ENCODE measurements at places on chromosomes 3 and 15.

GRCh38 chr15:45393851-45394250 is 15.5 kb upstream of the GATM start:
- no peak for DNase-seq

DNA sequence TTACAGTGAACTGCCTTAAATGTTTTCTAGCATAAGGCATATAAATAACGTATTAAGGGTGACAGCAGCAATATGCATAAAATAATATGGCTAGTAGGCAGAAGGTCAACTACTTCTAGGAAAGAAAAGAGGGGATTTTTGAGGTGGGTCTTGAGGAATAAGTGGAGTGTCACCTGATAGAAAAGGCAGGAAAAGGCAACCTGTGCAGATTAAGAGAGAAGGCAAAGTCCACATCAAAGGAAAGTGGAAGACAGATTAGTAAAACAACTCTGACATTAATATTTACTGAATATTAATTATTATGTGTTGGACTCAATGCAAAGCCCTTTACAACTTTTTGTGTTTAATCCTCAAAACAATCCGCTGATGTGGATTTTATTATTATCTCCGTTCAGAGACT is 2.8 kb downstream of the THOC7 start:
- DNase-seq: no peak

DNA sequence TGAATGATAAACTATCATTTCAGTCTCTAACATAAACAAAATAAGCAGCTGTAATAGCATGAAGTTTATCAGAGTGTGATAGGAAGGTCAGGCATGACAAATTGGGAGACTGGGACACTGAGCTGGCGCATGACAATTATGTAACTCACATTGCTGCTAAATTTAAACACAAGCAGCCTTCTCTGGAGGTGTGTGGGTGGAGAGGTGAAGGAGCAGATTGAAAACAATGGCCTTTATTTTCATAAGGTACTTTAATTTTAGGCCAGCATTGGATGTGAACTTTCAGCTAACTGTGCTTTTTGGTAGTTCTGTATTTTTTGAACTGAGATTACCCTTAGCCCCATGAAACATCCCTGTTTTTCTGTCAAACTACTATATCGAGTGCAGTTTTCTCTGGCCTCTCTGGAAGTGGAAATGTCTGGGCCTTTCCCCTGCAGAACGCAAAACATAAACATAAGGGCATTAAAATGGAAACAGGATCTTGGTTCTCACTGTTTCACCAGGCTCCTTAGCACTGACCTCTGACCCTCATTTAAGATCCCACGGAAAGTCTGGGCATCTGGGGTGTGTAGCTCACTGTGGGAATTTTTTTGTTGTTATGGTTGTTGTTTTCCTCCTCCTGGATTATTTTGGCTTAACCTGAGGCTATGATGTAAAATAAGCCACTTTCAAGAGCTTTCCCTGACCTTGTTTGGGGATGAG is 160.1 kb upstream of the DPH6 start:
- no peak for DNase-seq

GRCh38 chr3:173780067-173780466 is 382.5 kb downstream of the NLGN1 start:
- DNase-seq: no peak

GRCh38 chr3:53244271-53244670 is 11.6 kb downstream of the TKT start:
- DNase-seq: no peak

DNA sequence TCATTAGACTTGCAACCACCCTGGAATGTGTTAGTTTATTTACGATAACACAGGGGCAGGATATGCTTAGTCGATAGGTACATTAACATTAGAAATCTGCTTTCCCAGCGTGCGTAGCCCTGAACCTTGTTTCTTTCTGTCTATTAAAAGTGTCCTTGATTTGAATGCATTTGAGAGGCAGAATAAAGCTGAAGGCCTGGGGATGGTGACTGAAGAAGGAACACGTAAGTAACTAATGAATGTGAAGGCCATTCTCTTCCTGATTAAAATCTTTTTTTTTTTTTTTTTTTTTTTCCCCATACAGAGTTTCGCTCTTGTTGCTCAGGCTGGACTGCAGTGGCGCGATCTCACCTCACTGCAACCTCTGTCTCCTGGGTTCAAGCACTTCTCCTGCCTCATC is 142.8 kb upstream of the CHRM5 start:
- no peak for DNase-seq

DNA sequence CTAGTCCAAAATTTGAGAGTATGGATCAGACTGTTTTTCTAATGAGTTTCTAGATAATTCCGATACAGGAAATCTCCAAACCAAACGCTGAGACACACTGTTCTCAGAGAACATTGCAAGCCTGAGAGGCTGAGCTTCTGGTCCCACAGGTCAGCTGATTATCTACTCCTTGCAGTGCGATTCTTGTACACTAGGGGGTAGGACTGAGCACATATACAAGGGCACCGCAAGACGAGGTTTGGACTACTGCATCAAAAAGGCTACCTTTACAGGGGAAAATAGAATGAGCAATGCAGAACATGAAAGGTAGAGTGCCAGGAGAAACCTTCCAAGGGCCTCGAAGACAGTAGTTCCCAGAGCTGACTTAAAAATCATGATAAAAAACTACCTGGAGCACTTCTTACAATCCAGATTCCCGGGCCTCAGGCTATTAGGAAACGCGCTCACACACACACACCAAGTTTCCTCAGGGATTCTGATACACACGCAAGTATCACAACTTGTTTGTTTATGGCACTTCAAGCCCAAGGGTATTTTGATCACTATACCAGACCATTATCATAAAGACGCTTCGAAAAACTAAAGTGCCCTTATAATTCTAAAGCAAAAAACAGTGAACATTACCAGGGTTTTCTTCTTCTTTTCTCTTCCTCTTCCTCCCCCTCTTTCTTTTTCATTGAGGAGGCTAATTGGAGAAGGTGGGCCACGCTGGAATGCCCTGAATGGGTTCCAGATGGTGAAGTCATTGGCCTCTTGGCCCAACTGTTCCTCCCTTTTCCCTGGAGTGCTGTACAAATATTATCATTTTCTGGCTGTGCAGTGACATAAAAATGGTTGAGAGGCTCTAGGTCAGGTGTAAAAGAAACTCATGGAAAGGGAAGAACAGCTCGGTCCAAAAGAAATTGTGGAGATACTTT is 61.8 kb downstream of the SLC12A8 start:
- no peak for DNase-seq

- no peak for DNase-seq
Observed at GRCh38 chr3:171506743-171507319, 46.6 kb upstream of the TNIK start.

GRCh38 chr3:73481888-73482287 is 142.9 kb downstream of the PDZRN3 start:
- no peak for DNase-seq

DNA sequence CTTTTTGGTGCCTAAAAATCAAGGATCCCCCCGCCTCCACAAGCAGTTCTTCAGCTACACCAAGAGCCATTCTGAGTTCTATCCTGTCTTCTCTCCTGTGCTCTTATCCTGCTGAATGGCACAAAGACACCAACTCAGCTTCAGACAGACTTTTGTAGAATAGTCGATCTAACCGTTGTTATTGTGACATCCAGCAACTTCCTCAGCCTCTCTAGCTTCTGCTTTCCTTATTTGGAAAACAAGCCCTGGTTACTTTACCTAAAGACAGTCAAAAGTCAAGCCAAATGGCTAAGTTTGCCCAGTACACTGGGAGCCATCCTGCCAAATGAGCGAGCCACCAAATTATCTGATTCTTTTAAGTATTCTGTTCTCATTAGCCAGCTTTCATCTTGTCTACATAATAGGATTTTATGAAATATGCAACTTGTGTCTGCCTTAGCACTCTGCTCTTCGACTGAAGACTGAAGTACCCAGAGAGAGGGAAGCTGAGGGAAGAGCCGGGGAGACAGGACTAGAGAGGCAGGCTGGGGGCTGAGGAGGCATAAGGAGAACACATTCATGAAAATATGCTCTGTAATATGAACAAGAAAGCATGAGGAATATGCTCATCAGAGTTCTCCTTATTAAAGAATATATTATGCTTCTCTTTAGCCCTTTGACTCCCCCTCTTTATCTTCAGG is 35.1 kb downstream of the LYZL4 start:
- DNase-seq: no peak

DNA sequence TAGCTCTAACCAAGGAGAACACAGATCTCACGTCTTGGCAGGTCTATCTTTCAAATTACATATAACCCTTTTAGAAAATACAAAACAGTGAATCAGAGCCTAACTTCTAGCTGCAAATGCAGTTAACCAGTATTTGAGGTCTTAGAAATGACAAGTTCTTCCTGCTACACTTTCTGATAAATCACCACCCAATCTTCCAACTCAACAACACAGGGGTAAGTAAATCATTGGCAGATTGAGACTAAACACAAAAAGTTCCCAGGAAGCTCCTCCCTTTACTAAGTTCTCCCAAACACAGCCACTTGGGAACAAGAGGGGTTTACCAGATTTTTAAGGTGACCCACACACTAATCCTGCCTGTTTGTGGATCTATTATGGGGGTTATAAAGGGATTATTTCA is at the start of gene A4GNT:
TSS of gene A4GNT (minus strand) at position 152 of the 400 bp plus-strand sequence. CDS start 1,134 bp downstream, outside the sequence.
- no peak for DNase-seq

DNA sequence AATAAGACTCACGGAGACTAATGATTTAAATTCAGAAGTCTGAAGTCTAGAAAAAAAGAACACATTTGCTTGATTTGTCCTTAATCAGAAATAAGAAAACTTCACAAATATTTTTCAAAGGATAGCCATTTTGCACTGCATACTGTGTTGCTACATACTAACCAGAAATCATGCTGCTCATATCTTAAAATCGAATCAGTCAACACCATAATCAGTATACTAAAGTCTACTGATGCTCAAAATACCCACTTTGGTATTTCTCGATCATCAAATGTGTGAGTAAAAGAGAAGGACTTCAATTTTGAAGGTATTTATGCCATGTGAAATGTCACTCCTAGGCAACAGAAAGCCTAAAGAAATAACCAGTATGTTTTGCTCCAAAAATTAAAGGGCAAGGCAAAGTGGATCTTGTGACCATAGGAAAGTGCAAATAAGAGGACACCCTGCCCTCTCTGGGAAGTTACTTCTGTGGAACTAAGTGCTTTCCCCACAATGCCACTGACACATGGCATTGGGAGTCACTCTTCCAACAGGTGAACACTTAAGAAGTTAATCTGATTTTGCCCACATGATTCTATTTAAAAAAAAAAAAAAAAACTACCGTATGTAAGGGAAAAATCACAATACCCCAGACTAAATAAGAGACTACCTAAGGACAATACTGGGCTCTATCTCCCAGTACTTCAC is 2.7 kb downstream of the LRIG1 start:
- no peak for DNase-seq

GRCh38 chr3:127673191-127674100 is 694 bp downstream of the ABTB1 start:
- DNase-seq: peak; percentile 33

GRCh38 chr3:53142986-53143385 is 12.8 kb upstream of the RFT1 start:
- no peak for DNase-seq

DNA sequence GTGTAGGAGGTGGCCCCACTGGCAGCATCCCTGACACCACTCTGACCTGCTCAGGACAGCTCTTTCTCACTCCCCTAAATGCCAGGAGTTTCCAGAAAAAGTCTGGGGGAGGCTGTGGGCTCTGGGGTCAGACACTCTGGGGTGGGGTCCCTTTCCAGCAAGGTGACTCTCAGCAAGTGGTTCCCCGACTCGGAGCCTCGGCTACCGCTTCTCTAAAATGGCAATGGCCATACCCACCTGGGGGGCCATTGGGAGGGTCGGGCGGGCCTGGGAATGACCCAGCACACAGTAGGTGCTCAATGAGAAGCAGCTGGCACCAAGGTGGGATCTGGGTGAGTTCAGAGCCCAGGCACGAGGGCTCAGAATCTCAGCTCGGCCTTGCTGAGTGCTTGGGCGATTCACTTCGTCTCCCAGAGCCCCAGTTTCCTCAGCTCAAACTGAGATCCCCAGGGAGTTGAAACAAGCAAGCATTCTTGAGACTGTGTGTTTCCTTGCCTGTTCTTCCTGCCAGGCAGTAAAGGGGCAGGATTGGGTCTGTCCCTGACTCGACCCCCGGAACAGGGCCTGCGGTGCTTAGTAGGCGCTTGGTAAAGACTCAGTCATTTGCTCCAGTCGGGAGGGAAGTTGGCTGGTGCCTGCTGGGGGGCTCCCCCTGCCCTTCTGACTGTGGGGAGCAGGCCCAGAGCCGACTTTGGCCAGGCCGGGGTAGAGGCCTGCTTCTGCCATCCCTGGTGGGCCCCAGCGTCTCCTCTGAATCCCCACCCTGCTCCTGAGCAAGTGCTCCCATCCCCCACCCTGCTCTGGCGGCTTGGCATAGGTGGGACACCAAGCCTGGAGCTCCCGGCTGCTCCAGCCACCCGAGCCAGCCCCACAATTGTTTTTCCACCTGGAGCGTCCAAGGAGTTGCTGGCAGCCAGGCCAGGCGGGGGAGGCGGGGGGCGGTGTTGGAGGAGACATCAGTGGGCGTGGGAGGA is 32.9 kb upstream of the FBLN2 start:
- no peak for DNase-seq

DNA sequence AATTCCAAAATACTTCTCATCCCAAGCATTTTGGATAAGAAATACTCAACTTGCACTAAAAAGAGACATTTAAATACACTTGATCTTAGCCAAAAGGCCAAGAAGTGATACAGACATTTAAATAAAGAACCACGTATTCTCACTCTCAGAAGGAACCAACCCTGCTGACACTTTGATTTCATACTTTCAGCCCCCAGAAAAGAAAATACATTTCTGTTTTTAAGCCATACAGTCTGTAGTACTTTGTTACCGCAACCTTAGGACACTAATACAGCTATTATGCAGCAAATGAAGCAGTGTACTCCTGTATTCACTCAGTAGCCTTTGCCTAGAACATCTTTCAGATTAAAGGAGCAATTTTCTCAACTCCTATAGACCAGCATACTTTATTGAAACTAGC is 86.7 kb downstream of the TBC1D5 start:
- no peak for DNase-seq

- no peak for DNase-seq
Observed at GRCh38 chr3:197953881-197954280, 3.9 kb downstream of the RPL35A start.

GRCh38 chr3:193194371-193194770 is 46.7 kb upstream of the PLAAT1 start:
- DNase-seq: no peak

DNA sequence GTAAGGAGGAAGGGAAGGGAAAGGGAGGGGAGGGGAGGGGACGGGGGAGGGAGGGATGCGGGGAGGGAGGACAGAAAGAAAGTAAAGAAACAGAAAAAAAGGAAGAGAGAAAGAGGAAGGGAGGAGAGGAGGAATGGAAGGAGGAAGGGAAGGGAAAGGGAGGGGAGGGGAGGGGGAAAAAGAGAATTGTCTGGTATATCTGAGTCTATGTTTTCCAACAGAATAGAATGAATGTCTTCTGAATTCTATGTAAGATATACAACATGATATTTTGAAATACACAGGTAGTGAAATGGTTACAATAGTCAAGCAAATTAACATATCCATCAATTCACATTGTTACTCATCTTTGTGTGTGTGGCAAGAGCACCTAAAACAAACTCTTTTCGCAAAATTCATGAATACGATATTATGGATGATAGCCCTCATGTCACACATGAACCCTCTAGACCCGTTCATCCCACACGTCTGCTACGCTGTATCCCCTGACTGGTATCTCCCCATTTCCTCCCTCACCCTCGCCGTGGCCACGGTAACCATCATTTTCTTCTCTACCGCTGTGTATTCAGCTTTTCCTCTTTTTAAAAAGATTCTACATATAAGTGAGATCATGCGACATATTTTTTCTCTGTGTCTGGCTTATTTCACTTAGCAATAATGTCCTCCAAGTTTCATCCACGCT is 168.9 kb downstream of the XXYLT1 start:
- no peak for DNase-seq

All from NCI-H774 (cell line).